ENCODE measurements at places on chromosomes 13 and 19.
A peak's percentile ranks its signal among the peaks of the same experiment; 100 is the strongest.

DNA sequence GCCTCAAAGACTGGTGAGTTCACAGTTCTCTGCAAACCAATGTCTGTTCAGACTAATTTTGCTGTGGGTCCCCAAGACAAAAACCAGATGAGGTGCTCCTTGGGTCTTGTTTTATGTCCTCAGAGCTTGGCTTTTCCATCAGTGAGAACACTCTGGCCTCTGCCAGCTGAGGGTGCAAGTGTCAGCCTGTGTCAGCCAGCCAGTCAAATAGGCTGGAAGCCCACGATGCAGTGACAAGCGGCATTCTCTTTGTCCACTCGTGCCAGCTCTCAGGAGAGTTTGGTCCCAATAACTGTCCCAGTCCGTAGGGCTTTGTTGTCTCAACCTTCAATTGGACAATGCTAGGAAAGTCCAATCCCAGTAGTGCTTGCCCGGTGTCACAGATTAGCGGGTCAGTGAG lies 9.4 kb upstream of the AKT2 start:
- no peak for DNase-seq

DNA sequence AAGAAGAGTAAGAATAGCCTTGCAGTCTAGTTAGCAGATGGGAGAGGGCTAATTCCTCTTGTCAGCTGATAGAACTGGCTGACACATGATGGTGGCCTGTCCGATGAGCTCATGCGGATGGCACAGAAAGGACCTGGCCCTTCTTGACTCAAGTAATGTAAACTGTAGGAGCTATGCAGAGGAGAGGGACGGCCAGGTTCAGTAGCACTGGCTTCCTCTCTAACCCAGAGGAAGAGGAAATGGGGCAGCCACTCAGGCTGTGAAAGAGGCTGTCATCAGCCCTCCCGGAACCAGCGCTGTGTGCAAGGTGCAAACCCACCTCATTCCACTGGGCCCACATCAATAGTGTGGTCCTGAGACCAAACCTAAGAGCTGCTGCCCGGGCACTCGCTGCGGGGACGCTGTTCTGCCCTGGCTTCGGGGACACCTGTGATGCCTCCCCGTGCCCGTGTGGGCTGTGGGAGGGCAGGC lies 30.8 kb upstream of the USE1 start:
- DNase-seq = peak; percentile 32

- no peak for DNase-seq
Observed at GRCh38 chr19:50341091-50341564, 12.0 kb upstream of the KCNC3 start.

- DNase-seq = no peak
Observed at GRCh38 chr19:36605877-36606478, 865 bp downstream of the ZNF382 start.

DNA sequence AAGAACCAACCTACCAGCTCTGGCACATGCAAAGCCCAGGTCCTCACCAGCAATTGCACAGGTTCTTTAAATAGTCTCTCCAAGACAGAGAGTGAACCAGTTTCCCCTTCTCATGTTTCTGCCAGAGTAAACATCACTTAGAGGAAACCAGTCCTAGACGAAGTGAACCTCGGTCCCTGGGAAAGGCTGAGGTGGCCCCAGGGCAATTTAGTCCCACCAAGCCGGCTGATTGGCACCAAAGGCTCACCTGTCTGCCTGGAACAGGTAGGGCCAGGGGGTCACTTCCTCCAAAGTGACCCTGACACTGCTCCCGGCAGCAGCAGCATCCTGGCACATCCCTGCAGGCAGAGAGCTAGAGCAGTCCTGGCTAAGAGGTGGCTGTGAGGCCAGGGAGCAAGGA lies 122.9 kb upstream of the ZNF507 start:
- DNase-seq = no peak

GRCh38 chr19:16821081-16821480 lies 8.1 kb upstream of the SIN3B start:
- no peak for DNase-seq

DNA sequence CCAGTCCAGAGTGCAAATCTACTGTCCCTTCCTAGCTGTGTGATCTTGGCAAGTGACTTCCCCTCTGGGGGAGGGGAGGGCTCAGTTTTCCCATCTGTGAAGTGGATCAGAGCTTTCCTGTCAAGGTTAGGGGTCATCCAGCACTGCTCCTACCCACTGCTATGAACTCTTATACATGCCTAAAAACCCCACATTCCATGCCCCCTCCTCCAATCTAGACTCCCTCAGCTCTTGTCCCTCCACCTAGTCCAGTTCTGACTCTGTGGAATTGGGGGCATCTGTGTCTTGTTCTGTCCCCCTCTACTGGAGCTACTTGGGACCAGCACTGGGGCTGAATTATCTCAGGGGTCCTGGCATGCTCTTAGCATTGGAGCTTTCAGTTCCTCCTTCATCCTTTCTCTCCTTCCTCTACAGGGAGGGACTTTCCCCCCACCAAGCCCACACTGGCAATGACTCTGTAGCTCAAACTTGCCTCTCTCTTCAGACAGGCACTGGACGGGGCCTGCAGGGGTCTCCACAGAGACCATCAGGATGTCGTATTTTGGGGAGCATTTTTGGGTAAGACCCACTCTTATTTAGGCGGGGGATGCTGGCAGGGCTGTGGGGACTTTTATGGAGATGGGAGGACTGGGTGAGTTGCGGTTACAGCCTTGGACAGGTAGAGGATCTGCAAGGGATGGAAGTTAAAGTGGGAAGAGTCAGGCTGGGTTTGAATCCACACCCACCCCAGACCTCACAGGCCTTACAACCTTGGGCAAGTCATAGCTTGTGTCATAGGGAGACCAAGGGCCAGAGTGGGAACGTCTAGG lies 3.6 kb downstream of the FCHO1 start:
- DNase-seq = no peak
